ENCODE measurements at places on chromosomes 1 and 21. TPM values are rescaled to one million over a fixed set of nuclear protein-coding genes. Genes with fewer than 3 reads are reported as not detected.

- no peak for DNase-seq
- no peak overlapping the region for H3K4me3 ChIP-seq
- no peaks in the 10 kb centered on the region for H3K27me3 ChIP-seq
- no peak overlapping the region for H3K27ac ChIP-seq
Measured at GRCh38 chr1:69305621-69306020, 262.1 kb upstream of the LRRC7 start.

GRCh38 chr1:63628607-63629006 lies 35.4 kb downstream of the PGM1 start:
- no peaks in the 10 kb centered on the region for H3K27me3 ChIP-seq
- H3K36me3 ChIP-seq: no peaks in the 10 kb centered on the region
- no peak overlapping the region for H3K4me3 ChIP-seq
- peak overlapping the region; percentile 85 for H3K27ac ChIP-seq
- DNase-seq: no peak

- H3K36me3 ChIP-seq: peaks cover 14% of the 10 kb centered on the region
- no peaks in the 10 kb centered on the region for H3K27me3 ChIP-seq
- H3K27ac ChIP-seq: no peak overlapping the region
- H3K4me1 ChIP-seq: peaks cover 13% of the 10 kb centered on the region
- no peak overlapping the region for H3K4me3 ChIP-seq
Measured at GRCh38 chr1:53959664-53960250, 13.6 kb downstream of the LRRC42 start.

- H3K4me3 ChIP-seq: no peak overlapping the region
- H3K36me3 ChIP-seq: no peaks in the 10 kb centered on the region
- H3K4me1 ChIP-seq: no peaks in the 10 kb centered on the region
- no peak for DNase-seq
- H3K27me3 ChIP-seq: no peaks in the 10 kb centered on the region
Measured at GRCh38 chr1:23927097-23927496, 13.9 kb upstream of the CNR2 start.

RUNX1 gene
- total RNA-seq: 61.1 TPM

GRCh38 chr1:22832414-22832786 lies 121.8 kb downstream of the EPHB2 start:
- H3K27me3 ChIP-seq: no peaks in the 10 kb centered on the region
- DNase-seq: no peak
- peaks cover 62% of the 10 kb centered on the region for H3K4me1 ChIP-seq
